ENCODE measurements at places on chromosomes 1 and 21.

DNA sequence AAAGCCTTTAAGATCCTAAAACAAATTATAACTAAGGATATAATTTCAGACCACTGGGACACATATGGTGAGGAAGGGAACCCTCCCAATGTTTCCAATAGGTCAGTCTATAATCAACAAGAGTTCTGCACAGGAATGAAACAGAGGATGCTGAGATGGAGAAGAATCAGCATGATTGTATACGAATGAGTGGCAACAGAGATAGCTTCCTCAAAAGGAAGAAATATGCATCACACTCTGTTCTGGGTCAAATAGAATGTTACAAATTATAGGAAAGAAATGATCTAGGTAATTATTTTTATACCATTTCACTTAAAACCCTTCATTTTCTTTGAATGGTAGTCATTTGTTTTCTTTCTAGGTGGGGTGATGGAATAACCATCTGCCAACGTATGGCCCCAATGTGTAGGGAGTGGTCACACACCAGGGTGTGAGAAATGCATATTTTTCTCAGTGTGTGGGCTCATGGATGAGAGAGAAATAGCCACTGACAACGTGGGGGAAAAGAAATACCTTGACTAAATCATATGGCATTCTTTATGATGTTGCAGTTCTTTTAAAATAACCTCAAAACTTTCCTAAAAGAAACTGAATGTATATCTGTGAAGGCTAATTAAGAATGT lies 104.6 kb upstream of the IVNS1ABP start:
- DNase-seq, result no peak

GRCh38 chr1:117669572-117669971 lies 63.7 kb downstream of the TENT5C start:
- DNase-seq, result no peak

DNA sequence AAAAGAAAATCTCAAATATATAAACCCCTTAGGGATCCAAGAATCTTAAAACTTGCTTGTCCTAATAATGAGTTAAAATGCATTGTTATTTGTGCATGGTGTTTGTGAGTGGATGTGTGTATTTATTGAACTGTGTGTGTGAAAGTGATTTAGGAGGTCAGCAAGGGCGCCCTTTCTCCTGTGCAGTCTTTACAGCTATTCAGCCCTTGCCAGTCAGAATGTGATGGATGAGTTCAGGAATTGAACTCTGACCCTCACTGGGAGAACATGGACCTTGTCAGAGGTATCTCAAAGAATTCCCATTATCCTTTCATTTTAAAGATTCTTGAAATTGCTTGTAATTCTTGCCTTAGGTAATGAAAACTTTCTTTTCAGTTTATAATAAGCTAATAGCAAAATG lies 493.0 kb upstream of the ADGRL4 start:
- DNase-seq, result no peak

DNA sequence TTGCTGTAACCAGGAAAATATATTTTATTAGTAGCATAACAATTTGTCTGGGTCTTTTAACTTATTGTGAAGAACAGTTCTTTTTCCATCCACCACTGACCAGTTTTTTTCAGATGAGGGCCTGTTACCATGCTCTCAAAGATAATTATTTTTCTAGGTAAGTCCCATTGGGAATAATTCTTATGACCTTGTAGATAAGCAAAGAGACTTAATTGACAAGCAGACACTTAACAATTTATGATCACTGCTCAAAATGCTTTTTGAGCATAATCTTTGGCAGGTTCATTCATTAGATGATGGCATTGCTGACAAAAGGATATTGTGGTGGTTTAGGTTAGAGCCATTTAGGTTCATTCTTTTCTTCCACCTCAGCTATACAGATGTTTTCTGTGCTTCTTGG lies 6.6 kb downstream of the SNX27 start:
- DNase-seq, result no peak

GRCh38 chr1:51600529-51600928 lies 16.4 kb upstream of the OSBPL9 start:
- no peak for DNase-seq

- no peak for DNase-seq
These were observed 487.6 kb downstream of the DPYD start for GRCh38 chr1:97433094-97433823.

DNA sequence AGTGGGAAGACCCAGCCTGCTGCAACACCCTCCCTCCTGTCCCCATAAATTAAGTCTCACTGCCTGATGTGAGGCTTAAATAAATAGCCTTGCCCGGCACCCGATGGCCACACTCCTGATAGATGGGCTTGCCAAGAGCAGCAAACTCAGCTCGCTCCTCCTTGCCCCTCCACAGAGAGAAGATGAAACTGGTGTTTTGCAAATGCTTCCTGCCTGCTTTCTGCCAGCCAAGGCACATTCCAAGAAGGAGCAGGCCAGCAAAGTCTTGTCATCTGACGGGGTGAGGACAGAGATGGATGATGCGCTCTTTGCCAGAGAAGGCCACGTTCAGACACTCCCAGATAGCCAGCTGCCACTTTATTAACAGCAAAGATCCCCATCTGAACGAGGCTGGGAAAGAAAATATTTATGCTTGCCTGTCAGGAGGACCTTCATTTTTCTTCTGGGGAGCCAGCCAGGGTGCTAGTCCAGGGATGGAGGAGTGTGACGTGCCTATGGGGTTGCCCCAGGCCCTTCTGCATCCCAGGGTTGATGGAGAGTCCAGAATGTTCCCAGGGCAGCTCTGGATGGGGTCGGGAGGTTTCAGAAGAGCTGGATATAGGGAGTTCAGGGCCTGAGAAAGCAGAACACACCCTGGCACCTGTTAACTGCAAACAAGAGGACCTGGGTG lies 265.4 kb downstream of the FOXD2 start:
- no peak for DNase-seq

DNA sequence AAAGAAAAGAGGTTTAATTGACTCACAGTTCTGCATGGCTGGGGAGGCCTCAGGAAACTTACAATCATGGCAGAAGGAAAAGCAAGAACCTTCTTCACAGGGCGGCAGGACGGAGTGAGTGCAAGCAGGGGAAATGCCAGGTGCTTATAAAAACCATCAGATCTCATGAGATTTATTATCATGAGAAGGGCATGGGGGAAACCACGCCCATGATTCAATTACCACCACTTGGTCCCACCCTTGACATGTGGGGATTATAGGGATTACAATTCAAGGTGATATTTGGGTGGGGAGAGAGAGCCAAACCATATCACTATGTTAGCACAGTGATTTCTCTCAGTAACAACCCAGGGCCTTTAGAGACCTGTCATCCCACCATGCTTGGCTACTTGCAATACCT lies 39.9 kb downstream of the LRRN2 start:
- DNase-seq, result no peak

Measured in activated CD4-positive, alpha-beta T cell treated with anti-CD3 and anti-CD28 coated beads, Interleukin-10, Interleukin-2, amounts not matched to agents 100 ng/mL and 50 ng/mL, durations not matched to agents 16 hours and 8 hours (primary cell).